ENCODE measurements at places on chromosomes 4 and X.

DNA sequence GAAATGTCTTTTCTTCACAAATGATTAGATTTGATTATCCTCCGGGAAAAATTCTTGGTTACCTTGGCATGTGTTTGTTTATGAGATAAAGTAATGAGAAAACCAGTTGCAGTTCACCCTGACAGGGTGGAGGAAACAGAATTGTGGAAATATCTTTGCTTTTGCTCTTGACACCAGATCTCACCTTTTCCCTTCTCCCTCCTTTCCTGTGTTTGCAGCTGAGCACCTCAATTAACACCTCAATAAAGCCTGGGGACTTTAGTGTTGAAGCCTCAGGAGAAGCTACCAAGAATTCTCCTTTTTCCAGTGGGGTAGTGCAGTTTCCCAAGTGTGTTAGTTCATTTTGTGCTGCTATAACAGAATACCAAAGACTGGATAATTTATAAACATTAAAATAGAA, 350.8 kb upstream of the IGFBP7 start:
- DNase-seq: no peak

DNA sequence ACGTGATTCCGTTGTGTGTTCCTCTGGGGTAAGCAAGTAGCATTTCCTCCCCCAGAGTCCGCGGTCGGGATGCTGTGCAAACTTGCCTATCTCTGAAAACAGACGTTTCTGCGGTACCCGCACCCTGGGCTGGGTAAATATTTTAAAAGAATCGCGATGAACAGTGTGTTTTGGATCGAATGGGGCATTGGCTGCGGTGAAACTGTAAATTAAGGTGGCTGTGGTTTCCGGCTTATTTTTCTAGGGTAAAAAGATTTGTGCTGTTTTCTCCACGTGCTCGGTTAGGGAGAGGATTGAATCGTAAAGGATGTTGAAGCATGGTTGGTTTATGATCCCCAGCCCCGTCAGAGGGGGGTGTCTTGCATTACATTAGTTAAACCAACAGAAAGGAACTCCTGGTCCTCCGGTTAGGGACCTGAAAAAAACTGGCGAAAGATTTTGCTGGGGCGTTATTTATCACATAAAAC, 1.2 kb downstream of the HHIP start:
- DNase-seq: no peak

DNA sequence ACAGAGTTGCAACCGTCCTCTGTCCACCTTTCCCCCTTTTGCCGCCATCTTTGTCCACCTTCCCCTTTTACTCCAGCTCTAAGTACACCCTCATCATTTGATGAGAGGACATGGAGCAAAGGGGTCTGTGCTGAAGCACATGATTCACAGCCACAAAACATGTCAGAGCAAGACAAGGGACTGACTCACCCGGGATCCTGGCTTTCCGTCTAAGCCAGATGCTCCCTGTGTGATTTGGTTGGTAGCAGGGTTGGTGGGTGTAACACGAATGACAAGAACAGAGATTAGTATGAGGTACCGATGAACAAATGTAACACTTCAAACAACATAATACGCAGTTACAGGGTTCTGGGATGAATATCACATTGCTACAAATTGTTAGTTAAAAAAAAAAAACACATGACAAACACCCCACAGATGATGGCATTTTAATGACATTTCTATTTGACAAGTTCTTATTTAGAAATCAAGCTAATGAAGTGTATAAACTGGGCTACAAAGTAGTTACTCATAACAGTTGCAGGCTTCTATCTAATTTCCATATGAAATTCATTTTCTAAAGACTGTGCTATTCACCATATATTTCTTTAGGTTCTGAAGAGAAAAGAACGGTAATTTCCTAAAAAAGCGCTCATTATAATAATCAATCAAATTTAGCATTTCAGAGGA, 71.4 kb upstream of the ETNPPL start:
- no peak for DNase-seq

DNA sequence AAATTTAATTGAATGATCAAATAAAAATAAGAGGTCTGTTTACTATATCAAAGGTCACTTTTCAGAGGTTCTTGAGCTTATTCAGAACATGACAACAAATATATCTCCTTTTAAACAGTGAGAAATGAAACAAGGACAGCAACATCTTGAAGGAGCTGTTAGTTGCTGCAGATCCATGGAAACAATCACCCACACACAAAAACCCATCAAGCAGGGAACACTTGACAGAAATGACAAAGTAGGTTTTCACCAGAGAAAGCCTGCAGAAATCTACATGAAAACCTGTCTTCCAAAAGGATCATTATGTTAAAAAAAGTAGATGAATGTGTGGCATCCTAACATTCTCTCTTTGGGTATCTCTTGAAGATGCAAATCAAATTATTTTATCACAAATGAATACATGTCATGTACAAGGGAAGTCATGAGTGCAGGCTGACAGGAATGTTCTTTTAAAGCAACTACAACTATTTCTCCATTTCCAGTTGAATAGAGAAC, 203.0 kb downstream of the GRIA2 start:
- DNase-seq: no peak

- no peak for DNase-seq
Measured at GRCh38 chrX:152024710-152025109, 50.2 kb upstream of the GABRE start.

GRCh38 chrX:64394059-64394873, 986 bp downstream of the MTMR8 start:
- DNase-seq: no peak

GRCh38 chrX:1475881-1476280, 23.2 kb upstream of the ASMTL start:
- DNase-seq: no peak

DNA sequence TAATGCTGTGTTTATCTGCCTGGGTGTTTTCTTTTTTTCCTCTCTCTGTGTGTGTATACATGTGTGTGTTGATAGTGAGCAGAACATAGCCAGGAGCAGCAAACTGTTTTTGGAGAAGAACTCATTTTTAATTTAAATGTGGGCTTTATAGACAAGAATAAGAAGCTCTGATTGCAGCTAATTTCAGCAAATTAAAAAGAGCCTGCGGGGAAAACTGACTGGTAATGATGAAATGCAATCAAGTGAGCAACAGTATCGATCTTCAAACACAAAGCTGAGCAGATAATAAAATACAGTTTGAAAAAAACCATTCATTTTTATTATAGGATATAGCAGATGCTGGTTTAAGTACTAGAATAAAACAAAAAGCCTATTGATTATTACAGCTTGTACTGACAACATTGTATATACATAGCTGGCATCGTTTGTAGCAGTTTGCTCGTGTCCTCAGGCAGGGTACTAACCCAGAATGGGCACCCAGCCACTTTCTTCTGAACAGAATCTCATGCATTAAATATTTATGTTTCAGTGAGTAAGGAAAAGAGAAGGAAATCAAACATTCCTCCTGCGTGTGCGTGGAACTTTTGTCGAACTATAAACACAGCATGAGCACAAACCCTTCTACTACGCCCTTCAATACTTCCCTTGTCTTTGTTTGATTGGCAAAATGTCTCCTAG, 73.5 kb upstream of the ZFP42 start:
- no peak for DNase-seq

GRCh38 chr4:124179506-124180186, 532.9 kb downstream of the ANKRD50 start:
- DNase-seq: no peak

GRCh38 chr4:144649646-144650045, 3.7 kb downstream of the HHIP start:
- DNase-seq: no peak

GRCh38 chrX:39679497-39680157, 418.1 kb downstream of the BCOR start:
- DNase-seq: no peak
